ENCODE measurements at places on chromosomes 5 and 9.

DNA sequence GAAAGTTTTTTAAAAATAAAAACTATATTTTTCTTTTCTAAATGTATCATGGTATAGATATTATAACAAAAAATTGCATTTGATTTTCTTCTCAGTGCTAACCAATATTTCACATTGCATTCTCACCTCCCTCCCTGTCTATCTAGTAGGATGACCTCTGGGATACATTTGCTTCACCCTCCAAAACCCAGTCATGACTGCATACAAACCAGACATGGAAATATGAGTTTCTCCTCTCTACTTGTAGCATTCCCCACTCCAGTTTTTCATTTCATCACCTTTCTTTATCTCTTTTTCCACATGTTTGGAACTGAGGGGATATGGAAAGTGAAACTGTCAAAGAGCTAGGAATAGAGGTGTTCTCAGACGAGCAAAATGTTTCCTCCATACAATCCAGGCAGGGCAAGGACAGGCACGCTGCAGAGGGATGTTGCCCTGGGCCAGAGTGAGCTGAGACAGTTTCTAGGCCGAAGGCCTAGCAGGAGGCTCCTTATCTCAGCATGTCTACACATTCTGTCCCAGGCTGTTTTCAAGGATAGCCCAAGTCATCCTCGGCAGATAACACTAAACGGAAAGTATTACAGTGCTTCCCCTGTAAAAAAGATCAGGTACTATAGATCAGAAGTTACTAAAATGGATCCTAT lies 46.7 kb downstream of the MEF2C start:
- no peak for DNase-seq

DNA sequence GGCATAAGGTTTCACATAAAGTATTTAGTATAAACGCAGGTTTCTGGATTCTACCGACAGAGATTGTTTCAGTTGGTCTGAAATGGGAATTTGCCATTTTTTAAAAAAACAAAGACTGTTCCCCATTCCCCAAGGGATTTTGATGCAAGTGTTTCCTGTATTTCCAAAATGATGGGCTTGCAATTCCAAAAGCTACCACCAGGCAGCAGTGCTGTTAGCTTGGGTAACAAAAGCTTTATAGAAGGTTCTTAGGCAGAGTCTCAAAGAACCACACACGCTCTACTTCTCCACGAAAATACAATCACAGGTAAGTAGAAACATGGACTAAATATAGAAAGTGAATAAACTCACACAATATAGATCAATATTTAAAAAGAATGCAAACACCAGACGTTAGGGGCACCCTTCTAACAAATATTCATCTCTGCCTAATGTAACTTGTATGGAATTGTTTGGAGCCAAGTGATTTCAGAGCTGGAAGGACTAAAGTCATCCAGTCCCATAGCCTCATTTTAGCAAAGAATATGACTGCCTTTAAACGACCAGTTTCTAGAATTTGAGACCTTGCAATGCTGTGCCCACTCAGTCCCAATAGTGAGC lies 154.3 kb downstream of the SPOCK1 start:
- peak; percentile 10 for DNase-seq

DNA sequence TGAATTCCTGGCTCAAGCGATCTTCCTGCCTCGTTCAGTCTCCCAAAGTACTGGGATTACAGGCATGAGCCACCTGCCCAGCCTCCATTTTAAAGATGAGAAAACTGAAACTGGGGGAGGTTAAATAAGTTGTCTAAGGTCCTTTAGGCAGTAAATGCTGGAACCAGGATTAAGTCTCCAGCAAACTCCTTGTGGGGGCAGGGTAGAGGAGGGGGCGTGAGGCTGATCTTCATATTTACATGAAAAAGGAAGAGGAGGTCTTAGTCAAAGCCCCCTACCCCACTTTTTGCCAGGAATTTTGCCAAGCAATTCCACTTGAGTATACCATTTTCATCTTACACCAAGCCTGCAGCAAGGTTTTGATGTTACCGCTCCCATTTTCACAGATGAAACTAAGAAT lies 76.6 kb upstream of the NR4A3 start:
- no peak for DNase-seq

- DNase-seq, result no peak
Observed at GRCh38 chr9:128049843-128050242, 17.3 kb downstream of the NAIF1 start.

DNA sequence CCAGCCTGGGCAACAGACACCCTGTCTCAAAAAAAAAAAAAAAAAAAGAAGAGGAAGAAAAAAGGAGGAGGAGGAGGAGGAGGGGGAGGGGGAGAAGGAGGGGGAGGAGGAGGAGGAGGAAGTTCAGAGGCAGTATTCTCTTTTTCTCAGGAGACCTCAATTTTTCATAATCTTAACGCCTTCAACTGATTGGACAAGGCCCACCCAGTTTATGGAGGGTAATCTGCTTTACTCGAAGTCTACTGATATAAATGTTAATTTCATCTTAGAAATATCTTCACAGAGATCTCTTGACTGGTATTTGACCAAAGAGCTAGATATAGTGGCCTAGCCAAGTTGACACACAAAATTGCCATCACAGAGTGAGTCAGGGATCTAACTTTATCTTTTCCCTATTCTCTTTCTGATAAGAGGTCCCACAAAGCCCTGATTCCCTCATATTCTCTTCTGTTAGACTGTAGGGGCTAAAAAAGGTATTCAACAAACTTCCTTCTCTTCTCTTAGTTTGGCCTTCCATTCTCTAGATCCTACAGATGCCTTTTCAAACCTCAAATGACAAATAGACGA lies 115.5 kb upstream of the ABCA1 start:
- no peak for DNase-seq

DNA sequence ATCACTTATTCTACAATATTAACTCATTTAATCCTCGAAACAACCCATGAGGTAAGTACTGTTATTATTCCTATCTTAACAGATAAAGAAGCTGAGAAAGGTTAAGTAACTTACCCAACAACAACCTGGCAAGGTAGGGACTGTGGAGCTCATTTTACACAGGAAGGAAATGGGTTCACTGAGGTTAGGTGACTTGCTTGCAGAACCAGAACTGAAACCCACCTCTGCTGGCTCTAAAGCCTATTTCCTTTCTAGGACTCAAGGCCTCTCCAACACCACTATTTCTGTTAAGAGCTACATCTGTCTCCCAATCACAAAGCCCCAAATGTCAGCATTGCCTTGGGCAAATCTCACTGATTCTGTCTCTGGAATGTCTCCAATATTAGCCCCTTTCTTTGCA lies 38.9 kb upstream of the IFNK start:
- no peak for DNase-seq

- DNase-seq, result no peak
Observed at GRCh38 chr5:174759091-174759490, 34.7 kb downstream of the MSX2 start.

DNA sequence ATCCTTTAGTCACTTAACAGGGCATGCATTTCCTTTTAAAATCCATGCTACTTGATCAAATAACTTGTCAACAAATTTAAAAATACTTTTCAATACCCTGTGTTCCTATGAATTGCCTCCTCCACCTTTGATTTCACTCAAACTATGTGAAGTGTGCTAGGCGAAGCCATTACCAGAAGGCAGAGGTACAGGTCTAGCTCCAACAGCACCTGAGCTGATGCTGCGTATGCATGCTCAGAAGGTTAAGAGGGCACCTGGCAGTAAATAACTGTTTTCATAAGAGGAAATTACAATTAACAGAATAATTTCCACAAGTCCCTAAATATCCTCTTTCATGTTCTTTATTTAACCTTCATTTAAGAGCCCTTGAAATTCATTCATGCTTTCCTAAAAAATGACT lies 251.8 kb downstream of the EFNA5 start:
- DNase-seq, result no peak

DNA sequence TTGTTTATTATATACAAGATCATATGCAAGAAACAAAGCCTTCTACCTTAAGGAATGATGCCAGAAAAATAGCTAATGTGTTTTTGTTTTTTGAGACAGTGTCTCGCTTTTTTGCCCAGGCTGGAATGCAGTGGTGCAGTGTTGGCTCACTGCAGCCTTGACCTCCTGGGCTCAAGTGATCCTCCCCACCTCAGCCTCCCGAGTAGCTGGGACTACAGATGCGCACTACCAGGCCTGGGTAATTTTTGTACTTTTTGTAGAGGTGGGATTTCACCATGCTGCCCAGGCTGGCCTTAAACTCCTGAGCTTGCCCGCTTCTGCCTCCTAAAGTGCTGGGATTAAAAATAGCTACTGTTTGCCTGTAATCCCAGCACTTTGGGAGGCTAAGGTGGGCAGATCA lies 15.1 kb downstream of the ERCC6L2 start:
- DNase-seq, result no peak

DNA sequence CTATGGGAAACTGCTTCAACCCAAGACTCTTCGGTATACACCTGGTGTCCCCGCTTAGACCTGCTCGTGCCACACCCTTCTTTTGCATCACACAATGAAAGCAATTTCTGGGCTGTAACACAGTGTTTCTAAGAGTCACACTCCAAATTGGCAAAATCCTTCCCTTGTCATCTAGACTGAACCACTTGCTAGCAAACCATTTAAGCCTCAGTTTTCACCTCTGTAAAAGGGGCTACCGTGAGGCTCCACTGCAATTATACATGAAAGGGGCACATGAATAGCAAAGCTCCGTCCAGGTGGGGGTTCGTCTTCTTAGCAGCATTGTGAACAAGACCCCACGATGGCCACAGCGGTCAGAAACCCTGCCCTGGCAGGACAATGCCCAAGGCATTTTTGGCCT lies 166.8 kb downstream of the PAX5 start:
- no peak for DNase-seq

GRCh38 chr9:89011683-89012082 lies 20.4 kb downstream of the S1PR3 start:
- no peak for DNase-seq

DNA sequence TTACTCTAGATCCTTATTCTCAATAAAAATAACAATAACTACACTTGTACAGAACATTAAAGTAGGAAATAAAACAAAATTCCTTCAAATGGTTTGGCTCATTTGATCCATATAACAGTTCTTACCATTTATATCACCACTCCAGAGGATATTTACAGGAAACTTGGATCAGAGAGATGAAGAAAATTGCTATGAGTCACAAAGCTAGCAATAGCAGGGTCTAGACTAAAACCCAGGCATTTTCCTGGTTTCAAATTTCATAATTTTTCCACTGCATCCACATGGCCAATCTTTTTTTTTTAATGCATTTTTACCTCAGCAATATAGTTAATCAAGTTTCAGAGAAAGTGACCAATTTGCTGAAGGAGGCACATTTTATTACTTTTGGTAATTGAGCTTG lies 299.2 kb downstream of the ELAVL2 start:
- DNase-seq, result peak; percentile 7

DNA sequence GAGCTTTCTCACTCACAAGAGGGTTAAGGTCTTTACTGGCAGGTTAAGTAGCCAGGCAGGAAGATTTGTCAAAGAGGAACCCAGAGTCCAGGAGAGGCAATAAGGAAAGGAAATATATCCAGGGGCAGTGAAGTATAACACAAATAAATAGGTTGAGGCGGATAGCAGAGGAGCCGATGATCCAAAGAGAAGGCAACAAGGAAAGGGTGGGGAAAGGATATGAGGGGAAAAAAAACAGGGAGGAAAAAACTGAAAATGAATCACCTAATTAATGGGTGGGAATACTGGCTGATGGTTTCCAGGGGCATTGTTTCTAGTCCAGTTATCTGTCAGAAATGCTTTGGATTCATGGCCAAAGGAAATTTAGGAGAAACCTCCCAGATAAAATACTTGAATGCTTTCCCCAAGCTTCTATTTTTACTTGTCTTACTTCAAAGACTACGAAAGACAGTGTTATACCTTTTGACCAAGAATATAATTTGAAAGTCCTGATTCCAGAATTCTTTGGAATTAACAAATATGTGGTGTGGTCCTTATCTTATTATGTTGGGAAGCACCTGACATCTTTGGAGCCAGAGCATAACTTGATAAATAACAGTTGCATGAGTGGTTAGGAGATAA lies 146.5 kb downstream of the AOPEP start:
- no peak for DNase-seq

- no peak for DNase-seq
Observed at GRCh38 chr5:74618106-74618505, 22.4 kb downstream of the ENC1 start.

DNA sequence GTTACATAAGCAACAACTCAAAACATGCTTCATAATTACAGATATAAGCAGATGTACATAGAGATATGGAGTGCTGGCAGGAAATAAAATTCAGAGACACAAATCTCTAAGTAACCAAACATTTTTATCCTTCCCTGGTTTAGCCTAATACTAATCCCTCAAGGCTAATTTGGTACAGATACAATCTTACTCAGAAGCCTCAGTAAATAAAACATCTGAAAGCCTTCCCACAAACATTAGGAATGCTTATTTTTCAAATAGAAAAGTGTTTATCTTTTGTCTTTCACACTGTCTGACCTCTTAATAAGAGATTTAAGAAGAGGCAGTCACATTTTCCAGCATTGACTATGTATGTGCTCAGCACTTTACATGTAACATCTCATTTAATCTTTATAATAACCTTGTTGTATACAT lies 399.4 kb downstream of the ARRDC3 start:
- DNase-seq, result no peak

DNA sequence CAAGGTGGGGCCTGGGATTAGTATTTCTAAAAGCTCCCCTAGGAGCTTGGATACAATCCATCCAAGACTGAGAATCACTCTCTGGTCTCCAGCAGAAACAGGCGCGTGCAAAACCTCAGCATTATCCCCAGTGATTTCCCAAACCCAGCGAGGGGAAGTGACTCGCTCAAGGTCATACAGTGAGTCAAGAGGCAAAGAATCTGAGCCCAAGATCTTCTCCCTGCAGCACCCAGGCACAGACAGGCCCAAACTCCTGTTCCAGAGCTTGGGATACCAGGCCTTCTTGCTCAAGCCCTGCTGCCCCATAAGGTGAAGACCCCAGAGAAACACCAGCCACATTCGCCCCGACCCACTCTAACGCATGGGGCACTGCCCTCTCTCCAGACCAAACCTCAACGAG lies 33.2 kb downstream of the SHB start:
- peak; percentile 70 for DNase-seq

DNA sequence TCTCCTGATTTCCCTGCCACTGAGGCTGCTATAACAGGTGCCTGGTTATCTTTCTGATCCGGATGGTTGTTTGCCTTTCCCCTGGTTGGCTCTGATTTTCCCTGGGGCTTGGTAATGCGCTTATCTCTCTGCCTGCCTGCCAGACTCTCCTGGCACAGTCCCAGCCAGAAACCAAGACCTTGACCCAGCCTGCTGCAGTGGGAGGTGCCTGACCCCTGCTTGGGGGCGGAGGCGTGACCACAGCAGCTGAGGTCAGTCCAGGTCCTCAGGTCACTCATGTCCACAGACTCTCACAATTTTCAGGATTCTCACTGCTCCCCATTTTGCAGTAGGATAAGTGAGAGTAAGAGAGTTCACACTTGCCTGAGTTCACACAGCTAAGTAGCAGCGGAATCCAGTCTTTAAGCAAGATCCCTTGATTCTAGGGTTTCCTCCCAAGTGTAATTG lies 24.4 kb upstream of the SYNPO start:
- no peak for DNase-seq

DNA sequence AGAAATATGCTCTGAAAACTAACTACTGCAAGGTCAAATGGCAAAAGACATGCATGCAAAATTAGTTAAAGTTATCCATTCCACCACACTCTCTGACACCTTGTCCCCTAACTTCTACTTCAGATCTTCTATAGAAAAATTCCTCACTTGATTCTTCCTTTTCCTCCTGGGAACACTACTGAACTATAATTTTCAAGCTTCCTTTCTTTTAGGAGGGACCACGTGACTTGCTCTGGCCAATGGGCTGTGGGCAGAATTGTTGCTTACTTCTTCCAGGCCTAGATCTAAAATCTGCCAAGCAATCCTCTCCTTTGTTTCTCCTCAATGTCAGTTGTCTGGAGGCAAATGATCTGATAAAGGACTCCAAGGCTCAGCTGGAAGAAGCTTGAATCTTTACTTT lies 441.0 kb downstream of the CDK5RAP2 start:
- DNase-seq, result no peak

All from urothelium cell line (cell line).